ENCODE measurements at places on chromosomes 5 and 9.

- H3K27ac ChIP-seq: no peak overlapping the region
- H3K4me3 ChIP-seq: no peak overlapping the region
- H3K36me3 ChIP-seq: no peaks in the 10 kb centered on the region
- no peaks in the 10 kb centered on the region for H3K4me1 ChIP-seq
- H3K27me3 ChIP-seq: no peaks in the 10 kb centered on the region
- DNase-seq: no peak
These were observed 126.3 kb downstream of the ATPSCKMT start for GRCh38 chr5:10123254-10123989.

- no peaks in the 10 kb centered on the region for H3K4me1 ChIP-seq
- H3K4me3 ChIP-seq: no peak overlapping the region
- no peaks in the 10 kb centered on the region for H3K36me3 ChIP-seq
- DNase-seq: no peak
- H3K27ac ChIP-seq: no peak overlapping the region
These were observed 91.3 kb downstream of the MAT2B start for GRCh38 chr5:163596608-163597315.

DNA sequence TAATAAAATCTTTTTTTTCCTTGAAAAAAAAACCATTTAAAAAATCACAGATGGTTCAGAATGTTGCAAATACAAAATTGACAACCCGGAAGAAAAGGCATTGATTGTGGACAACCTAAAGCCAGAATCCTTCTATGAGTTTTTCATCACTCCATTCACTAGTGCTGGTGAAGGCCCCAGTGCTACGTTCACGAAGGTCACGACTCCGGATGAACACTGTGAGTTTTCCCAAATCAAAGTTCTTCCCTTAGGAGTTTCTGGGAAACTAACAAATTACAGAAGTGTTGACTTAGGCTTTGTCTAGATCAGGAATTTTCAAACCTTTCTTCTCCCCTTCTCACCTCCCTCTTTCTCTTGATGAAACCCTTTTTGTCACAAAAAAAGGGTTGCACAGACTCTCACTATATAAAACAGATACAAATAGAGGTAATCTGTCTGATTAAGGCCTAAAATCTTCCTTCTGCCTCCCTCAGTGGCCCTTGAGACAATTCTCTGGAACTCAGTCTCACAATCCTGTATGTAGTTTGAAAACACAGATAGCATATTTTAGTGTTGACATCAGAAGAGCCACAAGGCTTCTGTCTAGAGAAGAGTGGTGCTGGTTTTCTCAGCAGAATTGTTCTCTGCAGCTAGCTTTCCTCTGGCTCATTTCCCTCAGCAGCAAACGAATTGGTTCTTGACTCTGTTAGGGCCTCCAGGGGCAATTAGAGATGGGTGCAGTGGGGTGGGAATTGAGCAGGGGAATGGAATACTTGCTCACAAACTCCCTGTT, 79.5 kb downstream of the OSMR start:
- no peaks in the 10 kb centered on the region for H3K4me1 ChIP-seq
- no peak overlapping the region for H3K27ac ChIP-seq
- no peak for DNase-seq
- no peaks in the 10 kb centered on the region for H3K36me3 ChIP-seq
- H3K4me3 ChIP-seq: no peak overlapping the region

GRCh38 chr5:143933451-143933850, 121.5 kb downstream of the HMHB1 start:
- H3K36me3 ChIP-seq: no peaks in the 10 kb centered on the region
- no peak overlapping the region for H3K4me3 ChIP-seq
- no peak overlapping the region for H3K27ac ChIP-seq
- H3K27me3 ChIP-seq: no peaks in the 10 kb centered on the region
- no peak for DNase-seq

DNA sequence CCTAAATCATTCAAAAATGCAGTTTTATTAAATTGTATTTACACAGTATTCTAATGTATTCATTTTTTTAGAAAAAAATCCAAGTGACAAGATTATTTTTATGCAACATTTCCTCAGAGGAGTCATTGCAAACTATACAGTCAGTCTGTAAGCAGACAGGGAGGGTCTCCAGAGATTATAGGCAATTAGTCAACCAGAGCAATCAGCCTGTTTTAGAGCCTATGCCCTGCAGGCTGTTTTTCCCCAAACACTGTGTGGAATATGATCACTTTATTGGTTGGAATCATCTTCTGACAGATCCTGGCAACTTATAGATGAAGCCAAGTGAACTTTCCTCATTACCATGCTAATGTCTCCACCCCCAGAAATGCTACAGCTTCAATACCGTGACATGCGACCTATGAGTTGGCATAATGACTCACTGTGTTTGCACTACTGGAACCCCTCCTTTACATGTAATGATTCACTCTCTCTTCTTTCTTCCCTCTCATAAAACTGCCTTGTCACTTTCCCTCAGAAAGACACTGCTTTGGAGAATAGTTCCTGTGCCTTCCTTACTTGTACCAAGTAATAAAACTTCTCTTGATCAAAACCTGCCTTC, 577.7 kb upstream of the FTMT start:
- H3K4me1 ChIP-seq: peaks cover 11% of the 10 kb centered on the region
- no peaks in the 10 kb centered on the region for H3K36me3 ChIP-seq
- H3K27me3 ChIP-seq: no peaks in the 10 kb centered on the region
- H3K27ac ChIP-seq: peak overlapping the region; percentile 91

DNA sequence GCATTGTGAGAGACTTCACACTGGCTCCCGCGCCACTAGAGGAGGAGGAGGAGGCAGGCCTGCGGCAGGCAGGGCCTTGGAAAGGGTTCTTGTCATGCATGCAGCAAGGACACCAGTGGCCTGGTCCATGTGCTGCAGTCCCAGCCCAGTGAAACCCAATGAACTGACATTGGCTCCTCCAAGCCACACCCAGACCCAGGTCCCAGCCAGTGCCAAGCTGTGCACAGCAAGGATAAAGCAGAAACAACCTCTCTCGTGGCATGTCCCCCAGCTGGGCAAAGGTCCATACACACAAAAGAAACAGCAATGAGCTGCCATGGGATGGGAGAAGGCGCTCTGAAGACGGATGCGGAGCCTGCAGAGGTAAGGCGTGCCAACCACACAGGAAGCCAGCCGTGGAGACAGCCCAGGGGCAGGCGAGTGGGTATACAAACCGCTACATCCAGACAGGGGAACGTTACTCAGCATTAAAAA, 89.2 kb downstream of the SEMA4D start:
- no peak overlapping the region for H3K27ac ChIP-seq
- H3K36me3 ChIP-seq: no peaks in the 10 kb centered on the region
- DNase-seq: no peak
- no peak overlapping the region for H3K4me3 ChIP-seq
- no peaks in the 10 kb centered on the region for H3K27me3 ChIP-seq
- H3K4me1 ChIP-seq: peaks cover 2% of the 10 kb centered on the region

DNA sequence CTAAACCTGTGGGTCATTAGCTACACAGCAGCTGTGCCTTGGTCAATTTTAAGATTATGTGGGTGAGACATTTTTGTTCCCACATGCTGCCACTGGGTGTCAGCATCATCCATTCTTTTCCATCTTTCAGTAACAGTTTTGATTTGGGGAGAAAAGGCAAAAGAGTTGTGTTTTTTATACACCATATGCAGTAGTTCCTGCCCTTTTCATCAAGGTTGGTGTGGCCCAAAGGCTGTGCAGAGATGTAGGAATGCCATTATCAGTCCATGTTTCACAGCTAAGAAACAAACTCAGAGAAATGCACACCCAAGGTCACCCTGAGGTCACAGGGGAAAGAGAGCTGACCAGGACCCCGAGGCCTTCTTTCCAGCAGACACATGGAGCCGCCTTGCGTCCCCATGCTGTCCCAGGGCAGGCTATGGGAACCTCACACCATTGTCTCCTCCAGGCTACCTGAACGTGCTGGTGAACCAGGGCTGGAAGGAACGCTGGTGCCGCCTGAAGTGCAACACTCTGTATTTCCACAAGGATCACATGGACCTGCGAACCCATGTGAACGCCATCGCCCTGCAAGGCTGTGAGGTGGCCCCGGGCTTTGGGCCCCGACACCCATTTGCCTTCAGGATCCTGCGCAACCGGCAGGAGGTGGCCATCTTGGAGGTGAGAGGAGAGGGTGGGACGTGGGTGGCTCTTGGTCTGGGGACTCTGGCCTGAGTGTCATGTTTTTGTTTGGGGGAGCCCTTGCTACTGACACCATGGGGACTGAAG, 27.8 kb upstream of the GRPEL2 start:
- no peaks in the 10 kb centered on the region for H3K27me3 ChIP-seq
- H3K4me1 ChIP-seq: peaks cover 22% of the 10 kb centered on the region
- no peak overlapping the region for H3K4me3 ChIP-seq

DNA sequence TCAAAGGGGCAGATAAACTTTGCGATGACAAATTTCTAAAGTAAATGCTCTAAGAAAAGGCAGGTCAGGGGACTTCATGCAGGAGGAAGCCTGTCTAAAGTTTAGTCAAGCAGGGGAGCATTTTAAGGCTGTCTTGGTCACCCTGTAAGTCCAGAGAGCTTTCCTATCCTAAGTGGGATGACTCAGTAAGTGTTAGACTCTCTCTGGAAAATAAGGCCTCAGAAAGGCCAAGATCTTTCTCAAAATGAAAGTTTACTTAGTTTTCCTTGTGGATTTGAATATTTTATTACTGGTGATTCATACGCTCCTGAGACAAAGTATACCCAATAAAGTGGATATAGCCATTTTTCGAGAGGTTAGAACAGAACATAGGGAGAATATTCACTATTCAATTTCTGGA, 806.9 kb upstream of the CDH9 start:
- no peak for DNase-seq
- no peaks in the 10 kb centered on the region for H3K36me3 ChIP-seq
- H3K4me3 ChIP-seq: no peak overlapping the region
- no peaks in the 10 kb centered on the region for H3K27me3 ChIP-seq
- H3K27ac ChIP-seq: no peak overlapping the region

GRCh38 chr5:153585622-153586277, 95.3 kb downstream of the GRIA1 start:
- H3K27ac ChIP-seq: no peak overlapping the region
- no peaks in the 10 kb centered on the region for H3K36me3 ChIP-seq
- no peak for DNase-seq
- no peak overlapping the region for H3K4me3 ChIP-seq
- no peaks in the 10 kb centered on the region for H3K27me3 ChIP-seq

DNA sequence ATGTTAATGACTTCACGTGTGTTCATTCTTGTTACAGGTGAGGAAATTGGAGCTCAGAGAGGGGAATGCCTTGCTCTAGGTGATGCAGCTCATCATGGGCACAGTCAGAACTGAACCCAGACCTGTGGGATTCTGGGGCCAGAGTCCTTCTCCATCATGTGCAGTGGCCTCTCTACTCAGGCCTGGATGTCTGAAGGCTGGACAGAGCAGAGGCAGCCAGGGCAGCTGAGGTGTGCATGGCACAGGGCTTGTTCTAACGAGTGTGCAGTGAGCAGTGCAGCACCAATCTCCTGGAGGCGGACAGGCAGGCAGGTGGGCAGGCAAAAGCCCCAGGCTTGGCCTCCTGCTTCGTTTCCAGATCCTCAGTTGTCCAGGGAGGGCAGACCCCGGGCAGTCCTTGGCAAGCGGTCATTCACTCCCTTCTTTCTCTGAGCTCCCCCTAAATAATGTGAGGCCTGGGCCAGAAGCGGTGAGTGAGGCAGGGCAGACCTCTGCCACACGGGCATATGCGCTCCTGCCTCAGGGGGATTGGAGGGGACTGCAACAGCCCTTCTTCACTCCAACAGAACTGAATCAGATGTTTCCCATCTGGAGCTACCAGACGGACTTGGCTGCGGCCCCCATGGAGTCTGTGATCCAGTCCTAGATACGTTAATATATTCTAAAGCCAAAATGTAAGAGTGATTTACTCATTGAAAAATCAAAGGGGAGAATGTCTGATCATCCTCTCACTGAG, 68.7 kb upstream of the FSTL4 start:
- H3K27ac ChIP-seq: no peak overlapping the region
- H3K4me1 ChIP-seq: no peaks in the 10 kb centered on the region
- H3K27me3 ChIP-seq: peaks cover 6% of the 10 kb centered on the region
- no peak overlapping the region for H3K4me3 ChIP-seq
- H3K36me3 ChIP-seq: no peaks in the 10 kb centered on the region
- no peak for DNase-seq

DNA sequence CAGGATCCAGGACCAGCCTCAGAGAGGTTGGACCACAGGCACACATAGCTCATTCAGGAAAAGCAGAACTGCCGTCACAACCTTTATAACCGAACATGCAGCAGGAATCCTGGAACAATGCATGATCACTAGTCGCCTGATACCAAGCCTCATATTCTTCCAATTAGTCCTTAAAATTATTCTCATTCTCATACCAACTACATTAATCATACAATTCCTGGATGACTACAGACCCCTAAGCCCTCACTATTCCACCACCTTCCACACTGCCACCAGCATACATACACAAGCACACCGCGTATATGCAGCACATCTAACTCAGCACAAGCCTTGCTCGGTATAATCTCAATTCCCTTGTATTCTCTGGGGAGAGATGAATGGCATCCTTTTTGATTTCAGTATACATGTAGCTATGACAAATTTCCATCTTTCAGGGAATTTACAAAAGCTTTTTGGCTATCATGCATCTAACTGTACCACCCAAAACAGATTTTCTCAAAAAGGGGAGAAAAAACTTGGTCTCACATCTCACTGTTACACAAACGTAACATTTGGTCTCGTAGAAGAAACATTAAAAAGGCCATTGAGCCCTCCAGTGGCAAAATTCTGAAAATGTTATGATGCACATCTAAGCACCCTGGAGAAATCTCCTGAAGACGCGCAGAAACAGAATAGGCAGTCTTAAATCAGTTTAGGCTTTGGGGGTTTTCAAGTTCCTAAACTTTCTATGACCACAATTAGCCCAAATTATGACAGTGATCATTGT, 46.2 kb downstream of the MCTP1 start:
- peak; percentile 68 for DNase-seq
- H3K4me1 ChIP-seq: peaks cover 32% of the 10 kb centered on the region
- no peaks in the 10 kb centered on the region for H3K36me3 ChIP-seq
- H3K4me3 ChIP-seq: no peak overlapping the region
- no peaks in the 10 kb centered on the region for H3K27me3 ChIP-seq

- no peak for DNase-seq
- no peaks in the 10 kb centered on the region for H3K36me3 ChIP-seq
- no peak overlapping the region for H3K4me3 ChIP-seq
- H3K4me1 ChIP-seq: no peaks in the 10 kb centered on the region
- H3K27ac ChIP-seq: no peak overlapping the region
These were observed 1163.4 kb upstream of the CDH6 start for GRCh38 chr5:30030101-30030500.

- no peaks in the 10 kb centered on the region for H3K36me3 ChIP-seq
- no peak overlapping the region for H3K4me3 ChIP-seq
- H3K27ac ChIP-seq: no peak overlapping the region
- no peak for DNase-seq
- no peaks in the 10 kb centered on the region for H3K4me1 ChIP-seq
These were observed 36.8 kb downstream of the TGFBI start for GRCh38 chr5:136065588-136065987.

All from endothelial cell of umbilical vein (primary cell).